ENCODE measurements at places on chromosomes 7 and 10.

DNA sequence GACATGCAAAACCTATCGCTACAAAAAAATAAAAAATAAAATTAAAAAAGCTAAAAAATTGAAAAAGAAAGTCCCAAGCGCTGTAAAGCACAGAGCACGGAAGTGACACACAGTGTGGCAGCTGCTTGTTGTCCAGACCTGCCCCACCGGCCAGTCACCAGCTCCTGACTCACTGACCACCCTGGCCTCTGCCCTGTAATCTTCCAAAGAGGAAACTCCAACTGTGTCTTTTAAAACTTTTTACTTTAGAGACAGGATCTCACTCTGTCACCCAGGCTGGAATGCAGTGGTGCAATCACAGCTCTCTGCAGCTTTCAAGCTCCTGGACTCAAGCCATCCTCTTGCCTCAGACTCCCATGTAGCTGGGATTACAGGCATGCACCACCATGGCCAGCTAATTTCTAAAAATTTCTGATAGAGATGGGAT, 23.6 kb downstream of the GNA12 start:
- DNase-seq: peak; percentile 89

DNA sequence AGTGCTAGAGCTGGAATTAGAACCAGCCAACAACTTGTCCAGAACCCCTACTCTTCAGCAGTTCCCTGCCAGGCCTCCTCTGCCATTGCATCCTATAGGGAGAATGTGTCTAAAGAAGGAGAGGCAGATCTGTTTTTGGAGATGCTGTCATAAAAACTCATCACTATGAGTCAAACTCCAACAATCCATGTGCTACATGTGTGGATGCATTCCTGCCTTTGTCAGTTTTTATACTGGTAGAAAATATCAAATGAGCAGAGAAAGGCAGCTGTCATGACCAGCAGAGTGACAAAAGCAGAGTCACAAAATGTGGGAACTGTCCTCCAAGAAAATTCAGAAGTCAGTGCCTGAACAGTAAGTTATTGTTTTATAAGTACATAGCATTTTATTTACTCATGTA, 93.0 kb downstream of the ABLIM1 start:
- DNase-seq: no peak

- peak; percentile 44 for DNase-seq
Observed at GRCh38 chr10:95560278-95561176, 644 bp downstream of the SORBS1 start.

DNA sequence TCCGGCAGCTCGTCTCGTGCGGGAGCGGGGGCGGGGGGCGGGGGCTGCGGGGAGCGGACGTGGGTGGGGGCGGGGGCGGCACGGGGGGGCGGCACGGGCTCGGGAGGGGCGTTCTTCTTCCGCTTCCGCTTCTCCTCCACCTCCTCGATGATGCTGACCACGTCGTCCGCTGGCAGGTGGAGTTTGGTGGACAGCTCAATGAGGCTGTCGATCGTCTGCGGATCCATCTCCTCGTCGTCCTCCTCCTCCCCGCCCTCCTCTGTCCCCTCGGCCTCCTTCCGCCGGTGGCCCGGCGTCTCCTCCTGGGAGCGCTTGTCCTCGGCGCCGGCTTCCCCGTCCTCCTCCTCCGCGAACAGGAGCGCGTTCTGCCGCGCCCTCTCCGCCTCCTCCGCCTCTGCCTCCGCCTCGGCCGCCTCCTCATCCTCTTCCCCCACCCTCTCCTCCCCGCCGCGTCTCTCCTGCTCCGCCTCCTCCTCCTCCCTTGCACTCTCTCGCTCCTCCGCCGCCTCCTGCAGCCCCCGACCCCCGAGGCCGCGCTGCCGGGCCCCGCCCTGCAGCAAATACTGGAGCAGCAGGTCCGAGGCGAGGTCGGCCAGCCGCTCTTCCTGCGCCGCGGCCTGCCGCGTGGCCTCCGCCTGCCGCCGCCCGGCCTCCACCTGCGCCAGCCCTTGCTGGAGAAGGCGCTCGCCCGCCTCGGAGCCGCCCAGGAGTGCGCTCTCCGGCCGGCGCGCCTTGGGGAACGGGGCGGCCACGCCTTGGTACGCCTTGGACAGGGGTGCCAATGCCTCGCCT, 1.9 kb downstream of the VGF start:
- DNase-seq: peak; percentile 67

DNA sequence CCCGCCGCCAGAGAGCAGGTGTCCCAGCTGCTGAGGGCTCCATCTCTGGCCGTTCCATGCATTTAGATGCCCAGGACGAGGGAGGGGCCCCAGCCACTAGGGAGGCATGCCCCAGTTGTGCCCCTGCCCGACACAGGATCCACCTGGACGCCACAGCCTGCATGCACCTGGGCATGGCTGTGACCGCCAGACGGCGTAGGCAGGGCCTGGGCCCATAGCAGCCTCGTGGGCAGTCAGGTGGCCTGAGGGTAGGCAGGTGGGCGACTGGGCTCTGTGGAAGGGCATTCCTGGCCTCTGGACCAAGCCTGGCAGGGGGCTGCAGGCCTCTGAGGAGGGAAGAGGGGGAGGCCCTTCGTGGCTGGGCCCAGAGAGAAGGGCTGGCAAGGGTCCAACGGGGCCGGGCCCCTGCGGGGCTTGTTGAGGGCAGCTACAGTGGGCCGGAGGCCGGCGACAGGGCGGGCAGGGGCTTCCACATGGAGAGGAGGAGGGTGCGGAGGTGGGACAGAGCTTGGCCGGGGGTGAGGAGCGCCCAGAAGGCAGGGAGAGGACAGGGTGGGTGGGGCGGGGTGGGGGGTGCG, 76.0 kb upstream of the NKX6-2 start:
- DNase-seq: no peak

- DNase-seq: no peak
Observed at GRCh38 chr7:22863156-22863899, 40.7 kb upstream of the TOMM7 start.

- no peak for DNase-seq
Observed at GRCh38 chr10:33772370-33773252, 438.1 kb upstream of the NRP1 start.

- DNase-seq: no peak
Observed at GRCh38 chr10:30865141-30865926, 166.3 kb downstream of the ZNF438 start.

DNA sequence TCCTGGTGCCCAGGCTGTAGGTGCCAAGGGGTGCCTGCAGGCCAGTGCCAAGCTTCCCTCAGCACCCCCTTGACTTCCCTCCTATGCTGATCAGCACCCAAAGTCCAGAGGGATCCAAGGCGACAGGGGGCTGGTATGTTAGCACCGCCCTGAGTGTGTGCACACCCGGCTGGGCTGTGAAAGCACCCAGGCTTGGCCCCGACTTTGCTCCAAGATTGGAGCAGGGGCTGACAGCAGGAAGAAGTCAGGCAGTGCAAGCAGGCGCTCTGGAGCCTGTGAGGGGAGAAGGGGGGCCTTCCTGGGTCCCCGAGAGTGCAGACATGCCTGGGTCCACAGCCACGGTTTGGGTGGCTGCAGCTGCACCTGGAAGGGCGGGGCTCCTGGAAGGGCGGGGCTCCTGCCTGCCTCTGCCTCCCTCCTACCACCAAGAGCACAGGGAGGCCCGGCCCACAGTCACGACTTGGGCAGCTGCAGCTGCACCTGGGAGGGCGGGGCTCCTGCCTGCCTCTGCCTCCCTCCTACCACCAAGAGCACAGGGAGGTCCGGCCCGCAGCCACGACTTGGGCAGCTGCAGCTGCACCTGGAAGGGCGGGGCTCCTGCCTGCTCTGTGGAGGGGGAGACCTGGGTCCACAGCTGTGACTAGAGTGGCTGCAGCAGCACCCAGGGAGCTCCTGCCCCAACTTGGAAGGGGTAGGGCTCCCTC, 30.2 kb upstream of the ZMYND11 start:
- no peak for DNase-seq

- DNase-seq: peak; percentile 42
Observed at GRCh38 chr7:108497082-108497725, 28.7 kb downstream of the PNPLA8 start.

GRCh38 chr10:97336446-97336845, 1.9 kb upstream of the FRAT2 start:
- DNase-seq: no peak

- no peak for DNase-seq
Observed at GRCh38 chr7:101399759-101400158, 37.1 kb downstream of the COL26A1 start.

DNA sequence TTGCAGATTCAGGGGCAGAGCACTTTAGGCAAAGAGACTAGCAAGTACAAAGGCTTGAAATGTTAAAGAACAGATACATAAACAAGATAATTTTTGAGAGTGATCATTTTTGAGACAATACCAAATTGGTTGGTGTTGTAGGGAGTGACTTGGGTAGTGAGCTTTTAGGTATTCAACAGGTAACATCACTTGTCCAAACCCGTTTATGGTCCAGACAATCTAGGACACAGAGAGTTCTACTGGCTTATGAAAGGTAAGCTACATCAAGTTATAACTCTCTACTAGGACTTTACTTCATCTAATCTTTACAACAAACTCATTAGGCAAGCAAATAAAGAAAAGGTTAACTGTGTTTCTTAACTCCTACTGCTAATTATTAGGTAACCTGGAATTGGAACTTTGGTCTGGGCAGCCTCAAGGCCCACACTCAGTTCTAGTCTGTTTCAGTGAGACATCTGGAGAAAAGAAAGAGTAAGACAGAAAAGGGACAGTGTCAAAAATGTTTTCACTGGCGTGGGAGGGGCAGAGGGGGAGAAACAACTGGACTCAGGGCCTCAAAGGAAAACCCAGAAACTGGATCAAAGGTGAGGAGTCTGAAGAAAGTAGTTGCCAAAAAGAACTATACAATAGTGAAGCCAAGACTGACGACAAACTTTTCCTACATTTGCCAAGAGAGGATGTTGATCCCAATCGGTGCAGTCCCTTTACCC, 39.2 kb downstream of the GNAT3 start:
- DNase-seq: no peak

- DNase-seq: no peak
Observed at GRCh38 chr7:47282790-47283496, 299.0 kb downstream of the TNS3 start.

DNA sequence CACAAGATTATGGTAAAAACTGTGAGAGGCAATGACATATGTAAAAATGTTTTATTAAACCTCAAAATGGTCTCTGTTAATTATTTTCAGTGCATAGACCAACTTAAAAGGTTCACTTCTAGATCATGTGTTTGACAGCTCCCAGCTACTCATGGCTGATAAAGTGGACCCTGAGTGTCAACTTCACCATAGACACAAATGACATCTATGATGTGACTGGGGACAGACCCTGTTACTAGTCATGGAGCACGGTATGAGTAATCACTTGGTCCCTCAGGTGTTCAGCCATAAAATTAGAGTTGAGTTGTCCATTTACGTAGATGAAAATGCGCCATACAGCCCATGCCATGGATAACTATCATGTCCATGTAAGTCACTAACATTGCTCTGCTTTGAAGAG, 199.8 kb downstream of the ZNF365 start:
- no peak for DNase-seq

DNA sequence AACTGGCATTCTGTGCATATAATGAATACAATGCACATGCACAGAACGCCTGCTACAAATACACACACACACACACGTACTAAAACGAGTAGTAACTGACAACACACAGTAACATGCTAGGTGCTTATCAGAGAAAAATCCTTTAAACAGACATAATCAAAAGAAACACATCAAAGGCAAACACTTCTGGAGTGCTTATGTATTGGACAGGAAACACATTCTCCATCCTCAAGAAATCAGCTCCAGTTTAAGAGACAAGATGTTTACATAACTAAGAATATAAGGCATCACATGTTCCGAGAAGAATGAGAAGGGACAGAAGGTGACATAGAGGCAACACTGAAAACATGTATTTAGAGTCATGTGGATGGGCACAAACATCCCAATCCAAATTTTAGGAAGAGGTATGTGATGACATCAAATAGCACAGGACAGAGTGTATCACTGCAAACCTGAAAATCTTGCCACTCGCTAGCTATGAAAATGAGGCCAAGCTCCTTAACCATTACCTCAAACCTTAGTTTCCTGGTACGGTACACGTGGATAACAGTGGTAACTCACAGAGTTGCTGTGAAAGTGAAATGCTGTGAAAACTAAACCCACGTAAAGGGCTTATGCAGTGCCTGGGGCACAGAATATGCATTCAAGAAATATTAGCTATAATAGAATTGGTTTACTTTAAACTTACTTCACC, 619.6 kb downstream of the PARD3 start:
- DNase-seq: no peak

- no peak for DNase-seq
Observed at GRCh38 chr7:11319491-11320274, 346.0 kb downstream of the PHF14 start.

GRCh38 chr7:7920481-7920880, 48.1 kb upstream of the GLCCI1 start:
- no peak for DNase-seq

DNA sequence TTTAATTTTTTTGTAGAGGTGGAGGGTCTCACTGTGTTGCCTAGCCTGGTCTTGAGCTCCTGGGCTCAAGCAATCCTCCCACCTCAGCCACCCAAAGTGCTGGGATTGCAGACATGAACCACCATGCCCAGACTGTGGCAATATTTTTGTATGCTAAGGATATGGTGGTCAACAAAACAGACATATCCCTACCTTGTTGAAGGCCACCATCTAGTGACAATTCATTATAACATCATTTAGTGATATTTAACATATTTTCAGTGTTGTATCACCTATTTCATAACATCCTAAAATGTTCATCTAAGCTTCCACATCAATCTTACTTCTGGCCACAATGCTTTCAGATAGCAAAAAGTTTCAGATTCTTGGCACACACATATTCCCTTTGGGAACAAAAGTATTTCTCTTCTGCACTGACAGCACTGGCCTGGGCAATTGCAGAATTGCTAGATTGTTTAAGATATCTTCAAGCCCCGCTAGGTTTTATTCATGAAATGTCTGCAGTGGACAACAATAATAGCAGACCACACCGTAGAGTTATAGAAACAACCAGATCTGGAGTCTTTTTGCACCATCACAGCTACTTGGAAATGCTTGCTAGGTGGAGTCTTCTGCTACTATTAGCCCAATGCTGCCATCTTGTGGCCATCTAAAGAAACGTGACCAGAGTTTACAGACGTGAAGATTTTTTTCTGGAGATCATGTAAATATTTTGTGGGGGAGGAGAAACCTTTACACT, 58.4 kb downstream of the DNAJC12 start:
- peak; percentile 78 for DNase-seq

DNA sequence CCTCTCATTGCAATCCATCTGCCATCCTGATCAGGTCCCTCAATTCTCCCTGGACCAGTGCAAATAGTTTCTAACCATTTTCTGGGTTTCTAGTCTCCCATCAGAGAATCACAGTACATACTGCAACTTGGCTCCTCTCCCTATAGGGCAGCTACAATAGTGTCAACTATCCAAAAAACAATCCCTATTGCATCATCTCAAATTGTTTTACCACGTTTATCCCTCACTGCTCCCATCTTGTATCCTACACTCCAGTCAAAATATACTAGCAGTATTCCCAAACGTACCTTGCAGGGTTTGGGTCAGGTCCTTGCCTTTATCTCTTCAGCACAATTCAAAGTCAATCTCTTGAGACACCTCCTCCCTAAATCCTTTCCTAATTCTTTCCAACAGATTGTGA, 23.6 kb downstream of the ASB15 start:
- DNase-seq: no peak
